Esophagus mucosa (tissue), 1 donor: ENCODE measurements at places on chromosomes 1 and 21. TPM values are rescaled to one million over a fixed set of nuclear protein-coding genes. Genes with fewer than 3 reads are reported as not detected.

Gene BRDT
- total RNA-seq, result not detected

Gene CYP4A11
- total RNA-seq, result not detected

Gene CYP4Z1
- 0.72 TPM for total RNA-seq

Gene AADACL3
- not detected for total RNA-seq

Gene KRTAP19-1
- total RNA-seq, result not detected
